ENCODE measurements at places on chromosomes 6 and 20.
A peak's percentile ranks its signal among the peaks of the same experiment; 100 is the strongest.

DNA sequence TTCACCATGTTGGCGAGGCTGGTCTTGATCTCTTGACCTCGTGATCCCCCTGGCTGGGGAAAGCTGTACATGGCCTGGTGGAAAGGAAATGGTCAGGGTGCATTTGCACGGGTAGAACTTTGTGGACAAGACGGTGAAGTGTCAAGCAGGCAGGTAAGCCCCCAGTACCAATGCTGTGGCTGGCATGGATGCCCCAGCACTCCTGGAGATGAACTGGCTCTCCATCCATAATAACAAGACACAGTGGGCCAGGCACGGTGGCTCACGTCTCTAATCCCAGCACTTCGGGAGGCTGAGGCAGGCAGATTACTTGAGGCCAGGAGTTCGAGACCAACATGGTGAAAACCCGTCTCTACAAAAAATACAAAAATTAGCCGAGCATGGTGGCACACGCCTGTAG lies 37.3 kb upstream of the TMEM181 start:
- DNase-seq, result no peak

GRCh38 chr6:26432627-26433201 lies 7.6 kb upstream of the BTN3A3 start:
- DNase-seq, result peak; percentile 30

GRCh38 chr6:144883915-144884314 lies 598.8 kb downstream of the UTRN start:
- no peak for DNase-seq

DNA sequence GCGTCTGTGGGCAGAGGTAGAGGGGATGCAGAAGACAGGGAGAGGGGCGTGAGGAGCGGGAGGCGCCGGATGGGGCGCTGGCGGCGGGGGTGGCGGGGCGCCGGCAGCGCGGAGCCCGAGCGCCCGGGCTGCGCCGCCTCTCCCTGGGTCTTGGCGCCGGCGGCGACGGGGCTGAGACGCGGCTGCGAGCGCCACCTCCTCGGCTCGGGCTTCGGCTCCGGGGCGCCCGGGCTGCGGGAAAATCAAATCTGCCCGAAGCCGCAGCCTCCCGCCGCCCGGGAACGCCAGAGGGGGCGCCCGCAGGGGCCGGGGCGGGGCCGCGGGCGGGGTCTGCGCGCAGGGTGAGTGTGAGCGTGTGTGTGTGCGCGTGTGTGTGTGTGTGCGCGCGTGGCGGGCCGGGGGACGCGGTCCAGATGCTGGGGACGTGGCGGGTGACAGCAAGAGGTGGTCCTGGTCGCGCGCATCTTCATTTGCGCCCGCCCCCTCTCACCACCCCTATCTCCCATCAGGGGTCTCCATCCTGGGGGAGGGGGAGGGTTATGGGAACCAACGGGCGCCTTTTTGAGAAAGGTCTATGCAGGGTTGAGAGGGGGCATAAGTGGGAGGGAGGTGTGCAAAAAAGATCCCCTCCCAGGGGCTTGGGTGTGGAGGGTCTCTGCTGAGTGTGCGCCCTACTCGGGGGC lies 646 bp upstream of the CPNE5 start:
- no peak for DNase-seq

- peak; percentile 93 for DNase-seq
Observed at GRCh38 chr6:142013287-142013686, 119.4 kb upstream of the GJE1 start.

GRCh38 chr6:170156448-170157375 lies 134.2 kb downstream of the DLL1 start:
- no peak for DNase-seq

- DNase-seq, result peak; percentile 64
Observed at GRCh38 chr6:139644821-139645220, 270.4 kb upstream of the CITED2 start.

- no peak for DNase-seq
Observed at GRCh38 chr20:9531581-9531980, 17.2 kb downstream of the LAMP5 start.

DNA sequence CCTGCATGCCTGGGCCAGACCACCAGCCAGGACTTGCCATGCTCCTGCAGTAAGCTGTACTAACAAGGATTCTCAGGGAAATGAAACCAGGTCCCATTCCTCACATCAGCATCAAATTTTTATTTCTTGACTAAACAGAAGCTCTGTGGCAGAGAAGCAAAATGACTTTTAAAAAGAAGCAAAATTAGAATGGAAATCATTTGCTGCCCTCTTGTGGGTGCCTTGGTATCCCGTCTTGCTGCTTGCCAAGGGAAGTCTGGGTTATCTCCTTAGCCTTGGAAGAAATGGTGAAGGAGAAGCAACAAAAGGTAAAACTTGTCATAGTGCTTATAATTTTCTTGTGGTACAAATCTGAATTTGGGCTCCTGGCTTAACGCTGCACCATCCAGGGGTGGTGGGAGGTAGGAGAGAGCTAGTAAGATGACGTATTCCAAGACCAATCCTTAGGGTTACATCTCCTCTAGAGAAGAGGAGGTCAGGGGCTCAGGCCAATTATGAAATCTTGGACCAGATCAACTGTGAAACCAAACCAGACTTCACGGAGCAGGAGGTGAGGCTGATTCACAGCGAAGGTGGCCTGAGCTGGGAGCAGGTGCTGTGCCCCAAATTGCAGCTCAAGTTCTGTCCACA lies 107.5 kb downstream of the FAXC start:
- peak; percentile 24 for DNase-seq

DNA sequence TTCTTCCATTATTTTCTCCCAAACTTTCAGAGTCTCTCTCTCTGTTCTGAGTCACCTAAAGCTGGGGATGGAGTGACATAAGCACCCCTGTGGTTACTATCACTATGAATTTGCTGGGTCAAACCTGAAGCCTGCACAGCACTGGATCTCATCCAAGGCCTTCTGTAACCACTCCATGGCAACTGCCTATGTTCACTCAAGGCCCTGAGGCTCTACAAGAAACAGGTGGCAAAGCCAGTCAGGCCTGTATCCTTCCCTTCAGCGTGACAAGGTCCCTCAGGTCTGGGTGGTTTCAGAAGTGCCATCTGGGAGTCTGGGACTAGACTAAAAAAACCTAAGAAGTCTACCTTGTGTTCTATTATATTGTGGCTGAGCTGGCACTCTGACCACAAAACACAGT lies 1278.8 kb upstream of the EYS start:
- no peak for DNase-seq

DNA sequence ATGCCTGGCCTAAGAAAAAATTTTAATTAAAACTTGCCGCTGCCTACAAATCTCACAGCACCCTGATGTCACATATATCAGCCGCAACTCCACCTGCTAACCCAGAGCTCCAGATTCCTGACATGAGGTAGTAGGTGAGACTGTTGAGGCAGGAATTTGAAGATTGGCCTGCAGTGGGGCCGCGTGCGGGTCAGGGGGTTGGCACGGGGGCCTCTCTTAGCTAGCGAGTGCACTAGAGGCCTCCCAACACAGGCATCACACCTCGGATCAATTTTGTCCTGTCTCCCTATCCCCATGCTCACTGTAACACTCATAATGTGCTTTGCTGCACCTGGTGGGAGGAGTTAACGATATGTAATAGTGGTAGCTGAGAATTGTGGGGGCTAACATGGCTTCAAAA lies 349.8 kb downstream of the CDC5L start:
- DNase-seq, result no peak

Data from astrocyte (in vitro differentiated cells and primary cell).